ENCODE measurements at places on chromosomes 13 and 19.
A peak's percentile ranks its signal among the peaks of the same experiment; 100 is the strongest.

DNA sequence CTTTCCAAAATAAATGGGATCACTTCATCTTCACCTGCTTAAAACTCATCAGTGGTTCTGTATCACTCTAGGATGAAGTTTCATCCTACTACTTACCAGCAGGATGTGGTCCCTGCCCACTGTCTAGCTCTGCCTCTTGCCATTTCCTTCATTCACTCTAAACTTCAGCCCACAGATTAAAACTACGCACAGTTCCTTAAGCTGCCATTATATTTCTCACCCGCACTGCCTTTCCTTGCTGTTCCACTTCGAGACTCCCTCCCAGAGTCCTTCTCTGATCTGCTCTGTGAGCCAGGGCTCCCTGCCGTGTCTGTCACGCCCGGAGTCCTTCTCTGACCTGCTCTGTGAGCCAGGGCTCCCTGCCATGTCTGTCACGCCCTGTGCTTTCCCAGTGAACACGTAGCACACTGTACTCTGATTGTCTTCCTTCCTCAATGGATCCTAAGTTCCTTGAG, 52.0 kb upstream of the NPAS1 start:
- DNase-seq = no peak

DNA sequence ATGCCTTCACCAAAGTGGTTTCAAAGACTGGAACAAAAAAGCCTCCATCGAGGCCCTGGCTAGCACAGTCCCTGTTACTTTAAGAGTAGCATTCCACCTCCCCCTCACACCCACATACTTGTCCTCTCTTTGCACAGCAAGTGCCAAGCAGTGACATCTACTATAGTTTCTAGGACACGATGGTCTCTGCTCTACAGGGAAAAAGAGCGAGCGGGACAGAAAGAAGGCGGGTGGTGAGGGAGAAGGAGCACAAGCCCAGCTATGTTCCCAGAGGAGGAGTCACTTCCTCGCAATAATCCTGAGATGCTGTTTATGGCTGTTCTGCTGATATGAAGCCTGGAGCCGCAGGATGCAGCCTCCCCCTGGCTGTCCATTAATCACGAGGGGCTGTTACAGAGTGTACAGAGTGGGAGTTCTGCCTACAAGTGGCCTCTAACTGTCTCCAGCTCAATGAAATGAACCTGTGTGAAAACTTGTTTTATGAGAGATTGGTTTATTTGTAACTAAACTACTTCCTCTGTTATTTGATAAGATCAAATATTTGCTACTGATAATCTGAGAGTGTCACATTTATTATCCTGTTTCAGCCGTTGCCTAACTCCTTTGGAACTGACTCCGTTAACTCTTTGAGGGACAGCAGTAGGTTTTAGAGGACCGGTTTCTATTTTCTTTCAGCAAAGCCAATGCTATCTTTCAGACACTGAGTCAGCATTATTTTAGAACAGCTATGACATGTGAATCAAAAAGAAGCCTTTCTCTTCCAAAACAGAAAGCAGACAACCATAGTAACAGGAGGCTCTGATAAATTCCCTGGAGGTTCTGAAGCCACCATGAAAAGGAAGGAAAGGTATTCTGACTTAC, 208.0 kb downstream of the SPRY2 start:
- peak; percentile 31 for DNase-seq

GRCh38 chr19:7789447-7789846, 26.4 kb downstream of the CLEC4M start:
- no peak for DNase-seq

- no peak for DNase-seq
Measured at GRCh38 chr13:18991060-18991459, 190.6 kb downstream of the TUBA3C start.

DNA sequence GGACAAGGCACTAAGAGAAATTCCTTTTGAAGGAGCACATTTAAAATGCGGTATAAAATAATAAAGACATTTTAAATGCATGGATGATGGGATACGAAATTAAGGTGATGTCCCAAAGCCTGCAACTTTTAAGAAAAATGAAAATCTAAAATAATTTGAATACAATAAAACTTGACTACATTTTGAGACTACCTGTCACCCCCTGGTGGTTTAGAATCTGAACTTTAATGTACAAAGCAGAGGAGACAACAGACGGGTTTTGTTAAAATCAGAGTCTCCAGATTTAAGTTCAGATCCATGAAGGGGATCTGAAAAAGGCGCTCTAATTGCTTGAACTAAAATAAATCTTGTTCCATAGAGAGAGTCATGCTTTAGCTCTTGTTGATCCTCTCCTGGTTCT, 1129.3 kb upstream of the PCDH20 start:
- DNase-seq = no peak

DNA sequence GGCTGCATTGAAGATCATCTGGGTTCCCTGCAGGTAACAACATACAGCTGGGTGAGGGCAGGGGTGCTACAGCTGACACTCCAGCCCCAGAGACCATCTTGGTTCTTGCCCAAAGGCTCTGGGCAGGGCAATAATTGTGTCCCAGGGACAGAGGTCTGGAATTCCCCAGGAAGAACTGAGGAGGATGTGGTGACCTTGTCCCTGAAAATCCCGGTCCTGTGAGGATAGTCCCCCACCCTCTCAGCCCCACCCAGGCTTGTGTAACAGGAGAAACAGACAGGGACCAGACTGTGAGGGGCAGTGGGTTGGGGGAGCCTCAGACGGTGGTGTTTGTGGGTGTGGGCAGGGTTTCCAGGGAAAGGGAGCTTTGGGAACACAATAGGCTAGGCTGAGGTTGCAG, 63.5 kb downstream of the COLGALT1 start:
- DNase-seq = no peak

DNA sequence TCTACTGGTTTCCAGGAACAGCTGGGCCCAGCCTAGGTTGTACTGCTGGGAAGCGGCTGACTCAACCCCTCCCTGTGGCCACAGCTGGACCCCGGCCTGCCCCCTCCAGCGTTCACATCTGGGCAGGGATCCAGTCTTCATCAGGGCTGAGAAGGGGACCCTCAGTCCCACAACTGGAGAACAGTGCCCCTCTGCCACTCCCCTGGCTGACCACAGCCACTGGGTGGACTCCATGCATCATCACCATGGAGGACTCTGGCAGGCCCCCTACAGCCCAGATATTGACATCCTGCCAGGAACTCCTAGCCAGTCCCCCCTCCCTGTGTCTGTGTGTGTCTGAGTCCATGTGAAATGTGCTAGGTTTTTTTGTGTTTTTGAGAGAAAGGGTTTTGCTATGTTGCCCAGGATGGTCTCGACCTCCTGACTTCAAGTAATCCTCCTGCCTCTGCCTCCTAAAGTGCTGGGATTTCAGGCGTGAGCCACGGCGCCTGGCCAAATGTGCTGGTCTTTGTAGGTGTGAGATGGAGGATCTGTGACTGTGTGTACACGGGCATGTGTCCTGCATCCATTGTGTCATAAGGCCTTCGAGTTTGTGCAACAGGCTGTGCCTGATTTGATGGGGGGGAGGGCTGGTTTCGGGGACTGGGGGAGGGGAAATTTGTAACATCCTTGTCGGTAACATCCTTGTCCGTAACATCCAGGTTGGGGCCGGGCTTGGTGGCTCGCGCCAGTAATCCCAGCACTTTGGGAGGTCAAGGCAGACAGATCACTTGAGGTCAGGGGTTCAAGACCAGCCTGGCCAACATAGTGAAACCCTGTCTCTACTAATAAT, 4.0 kb upstream of the HOOK2 start:
- peak; percentile 86 for DNase-seq

GRCh38 chr19:42099336-42099925, 23.5 kb downstream of the ZNF574 start:
- DNase-seq = no peak

GRCh38 chr19:58520257-58520599, 618 bp upstream of the ZBTB45 start:
- DNase-seq = no peak

Measured in fibroblast of skin of right biceps (primary cell).